GM20000 (cell line): ENCODE measurements at places on chromosomes 1 and 21.

DNA sequence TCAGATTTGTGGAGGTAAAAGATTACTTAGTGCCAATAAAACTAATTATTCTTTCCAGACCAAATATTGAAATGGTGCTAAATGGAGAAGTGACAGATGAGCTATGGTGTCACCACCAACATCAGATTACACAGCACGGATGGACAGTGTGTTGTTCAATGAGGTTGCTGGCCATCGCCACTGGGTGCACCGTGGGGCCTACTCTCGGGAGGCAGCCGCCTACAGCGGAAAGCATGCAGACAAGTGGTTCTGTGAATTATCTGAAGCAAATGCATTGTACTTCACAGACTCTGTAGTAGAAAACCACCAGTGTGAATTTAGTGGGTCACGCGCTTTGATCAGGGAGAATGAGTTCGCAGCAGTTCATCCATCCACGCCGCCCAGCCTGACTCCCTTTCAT is 42.3 kb downstream of the GNG4 start:
- no peak for DNase-seq

GRCh38 chr1:201640624-201641023 is 101.7 kb downstream of the NAV1 start:
- no peak for DNase-seq

GRCh38 chr1:90557706-90558105 is 159.4 kb downstream of the BARHL2 start:
- no peak for DNase-seq

- DNase-seq = no peak
These were observed 26.1 kb downstream of the SLC1A7 start for GRCh38 chr1:53116307-53116810.

- DNase-seq = peak; percentile 58
These were observed 684 bp downstream of the ZBTB8B start for GRCh38 chr1:32465578-32465933.

DNA sequence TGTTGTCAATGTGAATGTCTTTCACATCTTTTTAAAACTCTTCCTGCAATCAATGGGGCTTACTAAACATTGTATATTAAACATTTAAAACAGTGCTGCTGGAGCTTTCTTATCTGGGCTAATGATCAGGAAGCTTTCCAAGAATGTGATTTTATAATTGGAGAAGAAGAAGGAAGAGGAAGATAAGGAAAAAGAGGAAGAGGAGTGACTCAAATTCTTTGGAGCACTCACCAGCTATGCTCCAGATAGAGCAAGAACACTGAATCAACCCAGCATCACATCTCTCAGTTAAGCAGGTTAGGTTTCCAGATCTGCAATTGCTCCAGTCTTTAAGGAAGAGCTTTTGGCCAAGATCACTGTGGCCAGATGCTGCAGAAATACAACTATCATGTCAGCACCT is 1.4 kb upstream of the SPRR2E start:
- no peak for DNase-seq

GRCh38 chr21:16863908-16864307 is 648.9 kb upstream of the CXADR start:
- DNase-seq = no peak

GRCh38 chr1:235019471-235019870 is 109.2 kb downstream of the TOMM20 start:
- no peak for DNase-seq

DNA sequence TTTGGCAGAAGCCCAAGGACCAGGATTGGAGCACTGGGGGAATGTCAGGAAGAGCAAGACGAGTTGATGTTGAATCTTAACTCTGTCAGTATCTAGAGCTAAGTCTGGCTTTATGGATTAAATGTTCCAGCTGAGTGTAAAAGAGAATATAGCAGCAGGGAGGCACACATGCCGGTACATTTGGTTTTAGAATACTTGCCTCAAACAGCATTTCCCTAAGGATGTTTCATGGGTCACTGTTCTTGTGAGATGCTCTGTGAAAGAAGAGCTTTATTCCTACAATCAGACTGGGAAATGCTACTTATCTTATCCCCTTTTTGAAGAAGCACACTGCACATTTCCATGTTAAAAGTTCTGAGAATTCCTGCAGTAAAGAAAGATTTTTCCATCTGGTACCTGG is 440.3 kb upstream of the B3GALT2 start:
- DNase-seq = no peak

GRCh38 chr1:57367945-57368344 is 55.9 kb downstream of the DAB1 start:
- DNase-seq = no peak

GRCh38 chr1:181081395-181081794 is 7.1 kb upstream of the IER5 start:
- DNase-seq = no peak

- no peak for DNase-seq
These were observed 5.4 kb upstream of the TNFRSF25 start for GRCh38 chr1:6471086-6471969.

- peak; percentile 72 for DNase-seq
These were observed 23.6 kb downstream of the ZBTB18 start for GRCh38 chr1:244074559-244075171.

DNA sequence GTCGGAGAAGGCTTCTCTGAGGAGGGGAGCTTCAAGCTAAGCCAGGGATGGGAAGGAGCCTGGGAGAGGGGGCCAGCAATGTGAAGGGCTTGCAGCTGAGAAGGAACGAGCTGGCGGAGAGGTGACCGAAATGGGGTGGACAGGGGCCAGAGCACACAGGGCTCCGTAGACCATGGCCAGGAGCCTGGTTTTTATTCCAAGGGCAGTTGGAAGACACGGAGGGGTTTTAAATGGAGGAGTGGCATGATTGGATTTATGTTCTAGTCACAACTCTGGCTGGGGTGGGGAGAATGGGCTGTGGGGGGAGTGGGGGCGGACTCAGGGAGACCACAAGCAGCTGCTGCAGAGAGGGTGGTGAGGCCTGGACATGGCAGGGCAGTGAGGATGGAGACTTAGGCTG is 5.1 kb upstream of the EPS8L3 start:
- no peak for DNase-seq

- DNase-seq = no peak
These were observed 14.6 kb upstream of the PRMT2 start for GRCh38 chr21:46620846-46621245.

DNA sequence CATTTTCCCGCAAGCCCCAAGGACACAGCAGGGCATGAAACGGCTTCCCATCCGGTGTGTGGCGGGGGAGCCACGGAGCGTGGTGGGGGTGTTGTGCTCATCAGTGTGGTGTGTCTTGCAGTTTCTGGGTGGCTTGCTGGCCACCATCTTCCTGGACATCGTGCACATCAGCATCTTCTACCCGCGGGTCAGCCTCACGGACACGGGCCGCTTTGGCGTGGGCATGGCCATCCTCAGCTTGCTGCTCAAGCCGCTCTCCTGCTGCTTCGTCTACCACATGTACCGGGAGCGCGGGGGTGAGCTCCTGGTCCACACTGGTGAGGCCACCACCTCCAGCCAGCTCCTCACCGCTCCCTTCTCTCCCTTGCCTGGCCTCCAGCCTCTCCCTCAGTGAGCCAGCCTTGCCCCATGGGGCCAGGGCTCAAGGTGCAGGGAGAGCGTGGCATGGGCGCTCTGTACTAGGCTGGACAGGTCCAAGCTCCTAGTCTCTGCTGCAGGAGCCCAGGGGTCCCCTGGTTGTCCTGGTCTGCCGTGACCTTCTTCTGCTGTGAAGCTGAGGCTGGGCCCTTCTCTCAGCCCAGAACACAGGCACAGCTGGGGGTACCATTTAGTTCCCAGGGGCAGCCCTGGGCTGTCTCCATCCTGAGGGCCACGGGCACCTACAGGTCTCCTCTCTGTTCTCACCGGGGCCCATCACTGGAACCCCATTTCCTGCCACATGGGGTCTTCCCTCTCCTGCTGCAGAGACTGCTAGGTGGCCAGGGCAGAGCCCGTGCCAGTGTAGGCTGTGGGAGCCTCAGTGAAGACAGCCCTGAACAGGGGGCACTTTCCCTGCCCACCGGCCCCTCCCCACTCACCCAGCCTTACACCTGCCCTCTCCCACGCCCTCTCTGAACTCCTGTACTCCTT is 12.6 kb downstream of the AGTRAP start:
- DNase-seq = no peak

- no peak for DNase-seq
These were observed 6.0 kb upstream of the STMN1 start for GRCh38 chr1:25912076-25912831.

DNA sequence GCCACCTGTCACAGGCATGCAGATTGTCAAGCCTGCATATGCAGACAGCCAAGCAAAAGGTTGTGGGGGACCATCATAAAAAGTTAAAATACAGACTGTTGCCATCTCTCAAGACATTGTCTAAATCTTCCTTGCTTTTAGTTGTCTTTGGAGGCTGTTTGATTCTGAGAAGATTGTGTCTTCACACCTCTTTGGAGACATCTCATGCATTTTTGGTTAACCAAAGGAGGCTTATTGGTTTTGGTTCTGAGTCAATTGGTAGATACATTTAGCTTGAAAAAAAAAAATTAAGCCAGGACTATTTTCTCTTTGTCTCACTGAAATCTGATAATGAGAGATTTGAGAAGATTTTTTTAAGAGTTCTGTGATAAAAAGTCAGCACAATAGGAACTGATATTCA is 217.6 kb downstream of the LYPLAL1 start:
- no peak for DNase-seq

- peak; percentile 49 for DNase-seq
These were observed 35.8 kb upstream of the SOD1 start for GRCh38 chr21:31623664-31624063.

DNA sequence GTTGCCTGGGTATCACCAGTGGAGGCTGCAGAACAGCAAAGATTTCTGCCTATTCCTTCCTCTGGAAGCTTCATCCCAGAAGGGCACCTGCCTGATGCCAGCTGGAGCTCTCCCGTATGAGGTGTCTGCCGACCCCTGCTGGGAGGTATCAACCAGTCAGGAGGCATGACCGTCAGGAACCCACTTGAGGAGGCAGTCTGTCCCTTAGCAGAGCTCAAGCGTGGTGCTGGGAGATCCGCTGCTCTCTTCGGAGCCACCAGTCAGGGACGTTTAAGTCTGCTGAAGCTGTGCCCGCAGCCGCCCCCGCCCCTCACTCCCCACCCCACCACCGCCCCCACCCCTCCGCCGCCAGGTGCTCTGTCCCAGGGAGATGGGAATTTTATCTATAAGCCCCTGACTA is 23.1 kb upstream of the HFM1 start:
- no peak for DNase-seq
